MCF 10A (cell line): ENCODE measurements at places on chromosomes 16 and 17.

GRCh38 chr17:44502598-44503146 is 534 bp downstream of the GPATCH8 start:
- peak; percentile 27 for DNase-seq

DNA sequence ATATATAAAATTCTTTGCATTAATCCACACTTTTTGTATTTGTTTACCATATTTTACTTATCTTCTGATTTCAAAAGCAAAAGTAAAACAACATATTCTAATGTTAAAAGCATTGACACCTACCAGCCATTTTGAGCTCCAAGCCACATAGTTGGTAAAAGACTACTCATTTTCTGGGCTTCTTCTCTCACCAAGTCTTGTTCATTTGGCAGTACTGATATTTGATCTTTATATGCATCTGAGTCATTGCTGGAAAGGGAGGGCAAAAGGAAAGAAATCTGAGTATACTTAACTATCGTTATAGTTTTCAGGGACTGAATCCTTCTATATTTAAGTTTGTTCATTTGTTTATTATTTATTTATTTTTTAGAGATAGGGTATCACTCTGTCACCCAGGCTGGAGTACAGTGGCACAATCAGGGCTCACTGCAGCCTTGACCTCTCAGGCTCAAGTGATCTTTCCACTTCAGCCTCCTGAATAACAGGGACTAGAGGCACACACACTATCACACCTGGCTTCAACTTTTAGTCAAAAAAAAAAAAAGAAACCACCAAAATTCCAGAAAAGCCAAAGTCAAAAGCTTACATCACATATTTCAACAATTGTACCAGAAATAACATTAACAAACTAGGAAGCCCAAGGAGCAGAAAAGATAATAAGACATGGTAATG is 121.0 kb upstream of the TOB1 start:
- DNase-seq, result peak; percentile 18

DNA sequence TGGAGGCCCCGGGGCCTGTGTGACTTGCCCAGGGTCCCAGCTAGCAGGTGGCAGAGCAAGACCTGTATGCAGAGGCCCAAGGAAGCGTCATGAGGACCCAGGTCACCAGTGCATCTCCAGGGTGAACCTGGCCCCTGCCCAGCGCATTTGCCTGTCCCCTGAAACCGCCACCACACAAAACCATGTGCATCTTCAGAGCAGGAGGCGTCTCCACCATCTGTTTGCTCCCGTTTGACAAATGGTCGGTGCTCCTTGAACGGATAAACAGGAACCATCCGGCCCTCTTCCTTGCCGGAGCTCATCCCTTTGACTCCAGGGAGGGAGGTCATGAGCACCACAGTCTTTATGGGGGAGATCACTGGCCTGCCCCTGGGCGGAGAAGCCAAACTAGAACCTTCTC is 62.5 kb downstream of the JPH3 start:
- no peak for DNase-seq

GRCh38 chr17:30952638-30953393 is 18.0 kb upstream of the RNF135 start:
- no peak for DNase-seq

- no peak for DNase-seq
Measured at GRCh38 chr17:60545465-60546191, 19.6 kb upstream of the APPBP2 start.

DNA sequence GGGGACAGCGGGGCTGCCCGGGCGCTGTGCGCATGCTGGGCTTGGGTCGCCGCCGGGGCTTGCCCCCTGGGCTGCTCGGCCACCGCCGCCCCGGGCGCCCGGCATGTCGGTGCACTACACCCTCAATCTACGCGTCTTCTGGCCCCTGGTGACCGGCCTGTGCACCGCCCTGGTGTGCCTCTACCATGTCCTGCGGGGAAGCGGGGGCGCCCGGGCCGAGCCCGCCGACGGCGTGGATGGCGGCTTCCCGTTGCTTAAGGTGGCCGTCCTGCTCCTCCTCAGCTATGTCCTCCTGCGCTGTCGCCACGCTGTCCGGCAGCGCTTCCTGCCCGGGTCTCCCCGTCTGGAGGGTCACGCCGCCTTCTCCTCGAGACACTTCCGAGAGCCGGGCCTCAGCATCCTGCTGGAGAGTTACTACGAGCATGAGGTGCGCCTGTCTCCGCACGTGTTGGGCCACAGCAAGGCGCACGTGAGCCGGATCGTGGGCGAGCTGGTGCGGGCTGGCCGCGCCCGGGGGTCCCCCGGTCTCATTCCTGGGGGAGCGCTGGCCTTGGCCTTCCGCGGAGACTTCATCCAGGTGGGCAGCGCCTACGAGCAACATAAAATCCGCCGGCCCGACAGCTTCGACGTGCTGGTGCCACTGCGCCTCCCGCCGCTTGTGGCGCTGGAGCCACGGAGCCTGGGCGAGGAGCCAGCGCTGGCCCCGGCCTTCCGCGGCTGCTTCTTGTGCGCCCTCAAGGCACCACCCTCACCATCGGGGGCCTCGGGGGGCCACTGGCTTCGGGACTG is 789 bp downstream of the ITPRIPL2 start:
- DNase-seq, result peak; percentile 65

DNA sequence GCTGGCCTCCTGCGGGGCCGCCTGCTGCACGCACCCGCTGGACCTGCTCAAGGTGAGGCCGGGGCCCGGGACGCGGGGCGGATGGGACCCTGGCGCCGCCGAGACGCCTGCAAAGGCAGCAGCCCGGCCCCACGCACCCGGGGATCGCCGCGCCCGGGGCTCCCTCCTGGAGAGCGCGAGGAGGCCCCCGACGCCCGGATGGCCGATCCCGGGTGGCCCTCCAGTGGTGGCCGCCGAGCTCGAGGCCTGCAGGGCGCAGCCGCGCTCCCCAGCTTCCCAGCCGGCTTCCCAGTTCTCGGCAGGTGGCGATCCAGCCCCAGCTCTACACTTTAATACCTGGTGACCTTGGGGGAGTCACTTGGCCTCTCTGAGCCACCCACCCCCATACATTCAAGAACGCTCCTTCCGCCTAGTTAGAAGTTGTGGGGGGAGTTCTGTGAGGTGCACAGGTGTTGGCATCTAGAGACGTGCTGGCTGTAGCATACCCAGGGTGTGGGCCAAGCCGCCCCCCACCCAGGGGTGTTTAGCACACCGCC is 452 bp downstream of the SLC25A10 start:
- DNase-seq, result peak; percentile 38

GRCh38 chr16:49734331-49734730 is 121.6 kb downstream of the ZNF423 start:
- DNase-seq, result no peak

GRCh38 chr16:86359571-86359970 is 150.8 kb upstream of the FOXF1 start:
- DNase-seq, result no peak

DNA sequence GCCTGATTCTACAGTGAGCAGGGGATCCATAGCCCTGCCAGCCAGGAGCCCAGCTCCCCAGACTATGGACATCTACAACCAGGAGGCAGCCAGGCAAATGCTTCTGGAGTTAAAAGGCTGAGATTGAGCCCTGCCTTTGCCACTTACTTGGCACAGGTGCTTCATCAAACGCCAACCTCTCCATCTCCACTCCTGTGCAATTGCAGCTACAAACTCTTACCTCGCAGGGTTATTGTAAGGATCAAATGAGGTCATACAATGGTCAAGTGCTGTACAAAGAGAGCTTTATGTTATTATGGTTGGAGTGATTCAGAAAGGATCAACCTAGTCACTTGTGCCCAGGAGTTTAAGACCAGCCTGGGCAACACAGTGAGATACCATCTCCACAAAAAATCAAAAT is 9.8 kb upstream of the MYO18A start:
- no peak for DNase-seq
